ENCODE measurements at places on chromosomes 2 and 18.

DNA sequence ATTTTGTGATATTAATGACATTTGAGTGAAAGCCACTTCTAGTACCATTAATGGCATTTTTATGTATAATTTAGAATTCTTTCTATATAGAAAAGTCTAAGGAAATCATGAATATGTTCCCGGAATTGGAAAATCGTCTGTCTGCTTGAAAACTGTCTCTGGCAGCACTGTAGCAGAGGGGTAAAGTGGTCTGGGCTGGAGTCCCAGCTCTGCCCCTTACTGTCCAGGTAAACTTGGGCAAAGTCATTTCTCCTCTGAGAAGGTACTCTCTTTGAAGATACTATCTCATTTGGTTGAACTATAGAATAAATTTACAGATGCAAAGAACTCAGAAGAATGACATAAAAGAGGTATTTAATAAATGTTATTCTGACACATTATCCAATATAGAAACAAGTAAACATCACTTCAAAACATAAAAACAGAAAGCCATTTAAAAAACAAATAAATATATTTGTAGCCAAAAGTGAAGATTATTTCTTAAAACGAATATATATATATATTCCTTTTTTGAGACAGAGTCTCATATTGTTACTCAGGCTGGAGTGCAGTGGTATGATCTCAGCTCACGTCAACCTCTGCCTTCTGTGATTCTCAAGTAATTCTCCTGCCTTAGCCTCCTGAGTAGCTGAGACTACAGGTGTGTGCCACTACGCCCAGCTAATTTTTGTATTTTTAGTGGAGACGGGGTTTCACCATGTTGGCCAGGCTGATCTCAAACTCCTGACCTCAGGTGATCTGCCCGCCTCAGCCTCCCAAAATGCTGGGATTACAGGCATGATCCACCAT, 149.8 kb upstream of the ITGA4 start:
- DNase-seq = no peak

DNA sequence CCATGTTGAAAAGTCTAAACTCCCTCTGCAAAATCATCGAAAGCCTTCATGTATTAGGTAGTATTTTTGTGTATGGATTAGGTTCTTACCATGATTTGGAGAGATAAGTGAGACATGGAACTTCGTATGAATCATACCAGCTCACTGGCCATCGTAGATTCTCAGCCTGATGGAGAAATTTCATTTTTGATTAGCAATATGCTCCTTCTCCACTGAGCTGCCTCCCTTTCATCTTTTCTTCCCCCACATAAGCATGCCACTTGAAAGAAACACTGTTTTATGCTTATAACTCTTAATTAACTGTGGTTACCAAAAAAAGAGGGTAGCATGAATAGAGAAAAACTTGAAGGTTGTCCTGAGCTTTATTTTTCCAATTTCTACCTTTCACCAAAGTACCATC, 111.9 kb downstream of the NCK2 start:
- DNase-seq = no peak

DNA sequence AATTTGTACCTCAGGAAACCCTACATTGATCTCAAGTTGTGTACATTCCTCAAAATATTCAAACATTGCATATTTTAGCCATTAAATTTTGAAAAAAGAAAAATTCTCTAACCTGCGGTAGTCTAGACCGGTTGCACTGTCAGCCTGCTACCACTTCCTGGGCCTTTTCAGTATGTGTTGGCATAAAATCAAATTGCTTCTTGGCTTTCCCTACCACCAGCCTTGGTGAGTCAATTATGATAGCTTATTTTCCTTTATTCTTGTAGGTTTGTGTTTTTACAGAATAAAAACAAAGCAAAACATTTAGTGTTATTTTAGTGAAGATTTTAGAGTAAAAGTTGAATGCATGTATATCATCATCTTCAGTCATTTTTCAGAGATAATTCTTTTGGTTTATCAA, 61.2 kb downstream of the FAM171B start:
- DNase-seq = no peak

DNA sequence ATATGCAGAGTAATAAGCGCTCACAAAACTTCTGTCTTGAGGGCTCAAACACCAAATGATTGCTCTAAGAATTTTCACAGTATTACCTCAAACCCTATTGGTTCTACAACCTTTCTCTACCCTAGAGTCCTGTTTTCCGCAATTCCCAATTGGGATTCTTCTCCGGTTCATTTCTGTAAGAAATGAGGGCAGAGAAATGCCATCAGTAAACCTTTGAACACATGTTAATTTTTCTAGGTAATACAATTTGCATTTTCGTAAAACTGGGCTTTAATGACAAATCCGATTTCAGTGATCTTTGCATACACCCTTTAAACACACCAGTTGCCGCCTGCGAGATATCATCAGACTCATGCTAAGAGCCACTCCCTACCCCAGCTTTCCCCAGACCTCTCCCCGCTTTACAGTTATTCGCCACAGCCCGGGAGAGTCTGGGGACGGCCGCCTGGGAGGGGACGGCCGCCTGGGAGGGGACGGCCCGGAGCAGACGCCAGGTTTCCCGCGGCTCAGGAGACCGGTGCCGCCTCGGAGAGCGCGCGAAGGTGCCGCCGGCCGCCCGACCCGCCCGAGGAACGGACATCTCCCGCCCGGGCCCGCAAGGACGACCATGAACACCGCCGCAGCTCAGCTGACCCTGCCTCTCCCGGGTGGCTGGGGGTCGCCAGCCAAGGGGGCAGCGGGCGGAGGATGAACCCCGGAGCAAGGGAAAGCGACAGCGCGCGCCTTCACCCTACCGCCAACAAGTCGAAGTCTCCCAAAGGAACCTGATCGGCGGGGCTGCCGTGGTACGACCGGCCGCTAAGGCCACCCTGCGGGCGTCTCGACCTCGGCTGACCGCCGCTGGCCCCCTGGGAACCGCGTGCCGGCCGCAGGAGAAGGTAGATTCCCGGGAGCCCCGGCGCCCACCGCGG, 463 bp downstream of the SMC6 start:
- no peak for DNase-seq

DNA sequence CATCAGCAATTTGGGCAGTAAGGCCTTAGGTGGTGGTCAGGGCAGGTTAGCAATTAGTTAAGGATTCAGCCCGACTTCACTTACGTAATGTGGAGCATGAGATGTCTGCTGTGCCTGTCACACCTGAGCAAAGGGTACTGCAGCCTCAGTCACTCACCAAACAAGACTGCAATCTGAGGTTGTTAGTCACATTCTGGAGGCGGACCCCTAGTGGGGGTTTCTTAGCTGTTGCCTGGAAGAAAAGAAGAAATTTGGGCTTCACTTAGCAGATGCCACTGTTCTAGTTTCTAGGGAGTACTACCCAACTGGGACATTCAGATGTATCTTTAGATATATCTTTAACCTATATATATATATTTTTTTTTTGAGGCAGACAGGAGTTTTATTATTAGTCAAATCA, 529.9 kb downstream of the SLC4A3 start:
- no peak for DNase-seq

DNA sequence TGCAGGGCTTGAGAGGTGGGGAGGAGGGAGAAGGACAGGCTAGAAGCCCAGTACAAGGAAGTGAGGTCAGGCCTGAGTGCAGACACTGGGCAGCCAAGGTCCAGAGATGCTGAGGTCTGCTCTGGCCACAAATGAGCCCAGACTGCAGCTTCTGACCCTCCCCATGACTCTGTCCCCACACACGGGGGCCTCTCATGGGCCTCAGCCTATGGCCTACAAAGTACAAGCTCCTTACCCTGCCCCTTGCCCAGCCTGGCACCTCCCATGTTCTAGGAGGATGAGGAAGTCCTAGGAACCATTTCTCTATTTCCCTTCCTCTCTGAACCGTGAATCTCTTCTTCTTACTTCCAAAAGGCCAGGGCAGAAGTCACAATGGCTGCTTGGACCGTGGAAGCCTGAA, 193.8 kb downstream of the ANKRD30B start:
- DNase-seq = no peak

GRCh38 chr2:44980751-44981713, 28.2 kb downstream of the SIX2 start:
- no peak for DNase-seq

DNA sequence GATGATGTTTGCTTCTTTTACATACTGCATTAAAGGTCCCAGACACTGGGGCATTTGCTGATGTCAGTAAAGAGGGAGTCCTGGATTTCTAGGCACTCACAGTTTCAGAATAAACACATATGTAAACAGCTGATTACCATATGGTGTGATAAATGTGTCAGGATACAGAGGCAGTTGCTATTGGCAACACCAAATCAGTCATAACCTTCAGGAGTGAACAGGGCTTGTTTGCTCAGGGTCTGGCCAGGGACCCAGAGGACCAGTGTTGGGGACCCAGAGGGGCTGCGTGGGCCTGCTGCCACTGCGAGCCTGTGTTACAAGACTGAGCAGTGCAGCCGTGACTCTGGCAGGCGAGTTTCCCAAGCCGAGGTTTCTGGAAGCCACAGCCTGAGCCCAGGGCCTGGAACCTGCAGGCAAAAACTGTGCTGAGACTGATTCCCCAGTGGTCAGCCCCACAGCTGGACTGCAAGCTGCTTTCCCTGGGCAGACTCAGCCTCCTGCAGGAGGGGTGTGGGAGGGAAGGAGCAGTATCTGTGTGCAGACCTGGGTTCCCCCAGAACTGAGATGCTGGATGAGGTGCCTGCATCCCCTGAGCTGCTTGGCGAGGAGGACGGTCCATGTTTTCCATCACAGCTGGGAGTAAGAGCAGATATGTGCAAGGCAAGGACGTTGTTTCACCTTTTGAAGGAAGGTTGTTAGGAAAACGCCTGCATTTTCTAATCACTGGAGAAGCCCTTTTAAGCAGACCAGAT, 23.6 kb downstream of the ASAP2 start:
- no peak for DNase-seq

DNA sequence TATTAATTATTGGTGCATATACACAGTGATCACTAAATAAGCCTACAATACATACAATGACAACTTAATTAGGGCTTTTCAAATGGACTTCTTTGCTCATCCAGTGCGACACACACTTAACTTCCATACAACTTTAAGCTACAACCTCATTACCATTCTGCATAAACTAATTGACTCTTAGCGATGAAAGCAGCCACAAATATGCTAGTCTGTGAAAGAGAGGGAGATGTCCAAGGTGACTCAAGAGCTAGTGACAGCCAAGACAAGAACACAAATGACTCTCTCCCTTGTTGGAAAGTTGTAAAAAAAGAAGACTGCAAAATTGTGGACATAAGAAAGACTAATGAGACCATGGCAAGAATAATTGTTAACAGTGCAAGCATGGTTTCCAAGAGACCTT, 264.8 kb downstream of the ARHGAP15 start:
- no peak for DNase-seq

GRCh38 chr2:202069170-202070067, 3.6 kb upstream of the KIAA2012 start:
- no peak for DNase-seq

GRCh38 chr2:134351016-134351415, 97.1 kb downstream of the MGAT5 start:
- no peak for DNase-seq

- no peak for DNase-seq
Measured at GRCh38 chr2:223043164-223043941, 8.6 kb upstream of the KCNE4 start.

DNA sequence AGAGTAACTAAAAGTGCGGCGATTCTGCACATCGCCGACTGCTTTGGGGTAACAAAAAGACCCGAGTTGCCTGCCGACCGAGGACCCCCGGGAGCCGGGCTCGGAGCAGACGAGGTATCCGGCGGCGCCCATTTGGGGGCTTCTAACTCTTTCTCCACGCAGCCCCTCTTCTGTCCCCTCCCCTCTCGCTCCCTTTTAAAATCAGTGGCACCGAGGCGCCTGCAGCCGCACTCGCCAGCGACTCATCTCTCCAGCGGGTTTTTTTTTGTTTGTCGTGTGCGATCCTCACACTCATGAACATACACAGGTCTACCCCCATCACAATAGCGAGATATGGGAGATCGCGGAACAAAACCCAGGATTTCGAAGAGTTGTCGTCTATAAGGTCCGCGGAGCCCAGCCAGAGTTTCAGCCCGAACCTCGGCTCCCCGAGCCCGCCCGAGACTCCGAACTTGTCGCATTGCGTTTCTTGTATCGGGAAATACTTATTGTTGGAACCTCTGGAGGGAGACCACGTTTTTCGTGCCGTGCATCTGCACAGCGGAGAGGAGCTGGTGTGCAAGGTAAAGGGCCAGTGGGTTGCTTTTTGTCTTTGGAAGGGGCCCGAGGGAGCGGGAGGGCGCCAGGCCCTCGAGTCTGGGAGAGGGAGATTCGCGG, 1.4 kb downstream of the TRIB2 start:
- DNase-seq = no peak

DNA sequence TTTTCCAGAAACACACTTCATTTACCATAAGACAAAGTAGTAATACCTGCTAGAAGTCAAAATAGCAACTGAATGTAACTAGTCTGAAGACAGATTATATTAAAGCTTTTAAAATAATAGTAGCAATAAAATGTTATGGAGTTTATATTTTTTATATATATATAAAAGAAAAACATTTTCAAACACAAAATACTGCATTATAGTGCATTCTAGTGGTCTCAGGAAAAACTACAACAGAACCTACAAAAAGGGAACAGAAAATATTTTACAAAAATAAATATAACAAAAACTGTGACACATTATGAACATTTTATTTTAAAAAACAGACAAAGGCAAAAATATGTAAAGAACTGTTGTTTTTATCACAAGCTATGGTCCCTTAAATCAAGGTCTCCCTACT, 48.0 kb downstream of the STRN start:
- no peak for DNase-seq

DNA sequence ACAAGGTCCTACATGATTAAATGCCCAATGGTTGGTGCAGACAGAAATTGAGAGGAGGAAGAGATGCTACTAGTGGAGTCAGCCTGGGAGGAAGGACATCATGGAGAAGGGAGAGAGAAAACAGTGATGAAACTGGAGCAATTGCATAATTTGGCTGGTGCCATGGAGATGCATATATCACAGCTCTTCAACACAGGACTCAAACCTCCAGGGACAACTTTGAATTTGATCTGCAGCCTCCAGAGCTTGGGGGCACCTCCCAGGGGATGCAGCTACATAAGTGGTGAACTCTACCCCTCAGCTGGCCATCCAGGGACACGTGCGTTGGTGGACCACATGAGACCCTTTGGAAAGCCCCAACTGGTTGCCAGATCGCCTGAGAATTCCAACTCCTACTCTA, 80.4 kb downstream of the CTAGE1 start:
- DNase-seq = no peak

DNA sequence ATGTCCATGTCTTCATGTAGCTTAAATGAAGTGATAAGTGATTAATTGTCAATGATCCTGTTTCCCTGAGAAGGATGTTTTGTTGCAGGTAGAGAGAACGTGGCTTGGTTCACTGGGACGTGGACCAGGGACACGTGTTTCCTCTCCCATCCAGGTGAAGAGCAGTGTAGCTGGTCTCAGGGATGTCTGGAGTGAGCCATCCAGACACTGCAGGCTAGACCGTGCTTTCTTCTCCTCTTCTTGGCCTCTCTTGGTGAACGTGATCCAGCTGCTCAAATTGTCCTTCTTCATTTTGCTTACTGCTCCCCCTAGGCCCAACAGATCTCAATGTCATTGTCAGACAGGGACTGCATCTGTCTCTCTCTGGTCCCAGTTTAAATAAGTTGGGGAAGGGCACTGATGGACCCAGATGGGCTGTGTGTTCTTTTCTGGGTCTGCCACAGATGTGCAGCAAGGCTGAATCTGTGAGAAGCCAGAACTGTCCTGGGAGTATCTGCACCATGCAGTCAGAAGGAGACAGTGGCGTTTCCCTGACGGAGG, 263.8 kb downstream of the CYRIA start:
- DNase-seq = no peak

All from GM19239 (cell line).